ENCODE measurements at places on chromosomes 2 and 18.

- DNase-seq, result no peak
Measured at GRCh38 chr2:122414902-122415301, 659.5 kb downstream of the TSN start.

DNA sequence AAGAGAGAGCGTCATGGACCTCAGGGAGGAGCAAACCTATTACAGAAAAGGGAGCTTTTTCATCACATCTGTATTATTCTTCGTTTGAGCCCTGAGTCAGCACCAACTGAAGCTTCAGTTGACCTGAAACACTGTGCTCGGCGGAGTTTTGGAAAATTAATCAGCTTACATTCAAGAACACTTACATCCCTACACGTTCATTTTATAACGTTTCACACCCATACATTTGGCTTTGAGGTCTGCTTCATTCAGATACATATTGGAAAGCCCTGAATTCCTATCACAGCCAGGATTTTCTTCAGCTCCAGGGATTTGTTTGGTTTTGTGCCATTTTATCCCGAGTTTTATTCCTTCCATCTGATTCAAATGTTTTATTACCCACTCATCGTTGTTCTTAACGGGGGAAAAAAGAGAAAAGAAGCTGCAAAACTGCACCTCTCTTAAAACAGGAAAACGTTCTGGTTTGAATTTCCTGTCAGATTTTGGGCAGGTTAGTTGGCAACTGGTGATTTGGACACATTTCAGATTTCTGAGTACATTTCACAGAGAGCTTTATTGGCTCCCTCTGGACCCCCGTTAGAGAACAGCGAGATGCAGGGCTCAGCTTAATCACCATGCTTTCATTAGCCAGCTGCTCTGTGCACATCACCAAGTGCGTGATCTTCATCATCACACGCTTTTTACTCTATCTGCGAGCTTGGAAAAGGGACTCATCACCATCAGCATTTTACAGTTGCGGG is 88.8 kb downstream of the CDC42EP3 start:
- DNase-seq, result peak; percentile 55

- no peak for DNase-seq
Measured at GRCh38 chr2:212871597-212871996, 279.8 kb downstream of the IKZF2 start.

GRCh38 chr2:187312718-187313282 is 135.3 kb downstream of the CALCRL start:
- no peak for DNase-seq

DNA sequence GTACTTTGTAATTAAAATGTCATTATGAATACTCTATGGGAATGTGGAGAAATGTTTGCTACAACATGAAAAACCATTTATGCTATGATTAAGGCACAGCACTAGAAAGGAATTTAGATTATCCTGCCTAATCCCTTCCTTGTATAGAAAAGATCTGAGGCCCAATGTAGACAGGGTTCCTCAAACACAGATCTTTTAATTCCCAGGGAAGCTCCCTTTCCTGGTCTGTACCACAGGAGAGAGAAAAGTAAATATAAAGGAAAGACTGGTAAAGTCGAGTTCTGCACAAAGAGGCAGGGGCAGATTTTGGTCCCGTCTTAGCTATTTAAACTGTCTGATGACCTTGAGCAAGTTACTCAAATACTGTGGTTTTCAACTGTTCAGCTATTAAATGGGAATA is 84.7 kb downstream of the ICA1L start:
- no peak for DNase-seq

DNA sequence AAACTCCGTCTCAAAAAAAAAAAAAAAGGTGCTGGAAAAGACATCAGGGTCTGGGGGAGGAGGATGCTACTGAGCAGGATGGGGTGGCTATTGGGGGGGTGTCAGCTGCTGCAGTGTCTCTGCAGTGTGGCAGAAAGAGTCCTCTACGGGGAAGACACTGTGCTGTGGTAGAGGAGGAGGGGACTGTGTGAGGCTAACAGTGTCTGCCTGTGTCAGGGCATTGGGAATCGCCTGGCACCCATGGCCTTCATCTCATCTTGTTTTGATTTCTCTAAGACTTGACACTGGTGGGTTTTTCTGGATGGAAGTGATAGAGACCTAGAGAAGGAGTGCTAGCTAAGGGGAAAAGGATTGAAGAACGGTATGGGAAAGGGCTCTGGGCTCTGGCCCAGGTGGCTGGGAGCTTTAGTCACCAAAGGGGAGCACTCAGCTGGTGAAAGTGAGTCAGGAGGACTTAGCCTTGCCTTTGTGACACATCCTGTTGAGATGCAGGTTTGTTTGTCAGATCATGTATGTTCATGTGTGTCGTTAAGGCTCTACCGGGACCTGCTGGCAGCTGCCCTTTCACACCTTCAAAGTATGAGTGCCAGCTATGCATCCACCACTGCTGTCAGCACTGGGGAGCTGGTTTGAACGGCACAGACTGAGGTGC is 58.0 kb downstream of the FARP2 start:
- no peak for DNase-seq

Data from CD8-positive, alpha-beta T cell (primary cell).